ENCODE measurements at places on chromosomes 1 and 21.

DNA sequence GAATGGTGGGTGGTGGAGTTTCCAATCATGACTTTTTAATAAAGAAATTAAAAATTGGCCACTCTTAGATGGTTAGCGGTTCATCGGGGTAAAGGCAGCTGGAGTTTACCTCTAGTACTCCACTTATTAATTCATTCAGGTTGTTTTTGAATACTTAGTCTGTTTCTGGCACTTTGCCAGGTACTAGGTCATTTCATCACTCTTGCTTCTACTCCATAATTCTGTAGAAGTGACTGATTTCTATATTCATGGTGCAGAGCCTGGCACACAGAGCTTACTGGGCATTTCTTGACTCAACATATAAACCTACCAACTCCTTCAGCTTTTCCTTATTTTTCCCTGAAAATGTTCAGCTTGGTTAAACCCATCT, 31.5 kb downstream of the FOXD2 start:
- peak; percentile 6 for DNase-seq

GRCh38 chr1:156654700-156655099, 12.8 kb downstream of the BCAN start:
- DNase-seq = no peak

- no peak for DNase-seq
These were observed 13.2 kb downstream of the ST7L start for GRCh38 chr1:112605633-112606327.

DNA sequence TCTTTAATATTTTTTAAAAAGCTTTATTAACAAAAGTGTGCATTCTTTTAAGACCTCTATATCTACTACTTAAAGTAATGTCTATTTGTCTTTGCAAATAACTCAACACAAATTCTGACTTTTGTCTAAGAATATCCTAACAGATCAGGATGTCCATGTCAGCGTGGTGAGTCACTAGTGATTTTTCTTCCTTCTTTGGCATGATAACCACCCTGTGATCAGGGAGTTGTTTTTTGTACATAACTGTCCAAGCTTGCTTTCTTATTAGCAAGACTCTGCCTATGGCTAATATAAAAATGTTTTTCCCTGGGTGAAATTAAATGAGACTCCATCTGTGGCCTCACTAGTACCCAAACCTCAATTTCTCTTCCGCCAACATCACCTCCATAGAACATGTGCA, 688.9 kb upstream of the ADGRL2 start:
- no peak for DNase-seq

GRCh38 chr1:53641481-53642214, 97.3 kb downstream of the GLIS1 start:
- no peak for DNase-seq

DNA sequence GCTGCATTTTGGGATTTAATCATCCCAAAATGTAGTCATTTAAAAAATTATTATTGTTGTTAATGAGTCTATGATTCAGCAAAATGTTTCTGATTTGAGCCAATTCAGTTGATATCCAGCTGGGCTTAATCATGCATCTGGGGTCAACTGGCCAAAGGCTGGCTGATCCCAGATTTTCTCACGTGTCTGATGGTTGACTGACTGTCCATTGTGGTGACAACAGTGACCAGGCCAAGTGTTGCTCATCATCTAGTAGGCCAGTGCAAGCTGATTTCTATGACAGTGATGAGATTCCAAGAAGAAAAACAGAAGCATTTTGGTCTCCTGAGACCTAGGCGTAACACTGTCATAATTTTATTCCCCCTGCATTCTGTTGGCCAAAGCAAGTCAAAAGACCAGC, 80.1 kb upstream of the ZC3H11B start:
- DNase-seq = no peak

GRCh38 chr1:170675865-170676264, 11.9 kb downstream of the PRRX1 start:
- DNase-seq = no peak

GRCh38 chr1:116133696-116134475, 22.7 kb downstream of the MAB21L3 start:
- DNase-seq = peak; percentile 1

DNA sequence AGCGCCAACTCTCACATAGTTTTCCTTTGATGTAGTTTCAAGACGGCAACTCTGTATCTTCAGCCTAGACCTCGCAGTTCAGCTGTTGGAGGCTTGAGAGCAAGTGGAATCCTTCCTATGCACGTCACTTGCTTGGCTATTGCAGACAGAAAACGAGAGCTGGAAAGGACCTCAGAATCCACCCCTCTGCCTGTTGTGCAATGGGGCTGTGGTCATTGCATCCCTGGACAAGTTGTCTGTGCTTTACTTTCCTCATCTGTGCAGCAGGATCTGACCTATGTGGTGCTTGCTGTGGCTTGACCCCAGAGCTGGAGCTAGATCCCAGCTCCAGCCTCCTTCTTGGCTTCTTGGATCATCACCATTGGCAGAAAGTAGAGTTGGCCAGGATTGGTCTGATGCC, 50.0 kb upstream of the IGSF21 start:
- DNase-seq = no peak

DNA sequence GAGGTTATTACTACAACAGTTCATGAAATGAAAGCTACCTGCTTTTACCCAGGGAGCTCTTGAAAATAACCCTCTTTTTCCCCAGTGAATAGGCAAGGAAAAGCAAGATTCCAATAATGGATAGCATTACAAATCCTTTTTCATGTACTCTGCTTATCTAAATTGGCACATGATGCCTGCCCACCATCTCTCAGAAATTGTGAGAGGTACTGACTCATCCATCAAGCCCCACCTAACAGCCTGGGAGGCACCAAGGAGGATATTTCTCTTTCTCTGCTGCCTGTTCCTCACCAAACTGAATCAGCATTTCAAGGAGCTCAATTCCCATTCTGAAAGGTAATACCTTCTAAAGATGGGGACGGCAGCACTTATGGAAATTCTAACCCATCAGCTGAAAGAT, 34.4 kb downstream of the PALMD start:
- no peak for DNase-seq

GRCh38 chr1:195970209-195970608, 638.0 kb downstream of the KCNT2 start:
- DNase-seq = no peak

GRCh38 chr21:44353191-44353970, at the start of gene TRPM2:
Gene TRPM2 (plus strand): TSS chr21:44353621. CDS start chr21:44353701, 80 bp downstream.
- DNase-seq = no peak

DNA sequence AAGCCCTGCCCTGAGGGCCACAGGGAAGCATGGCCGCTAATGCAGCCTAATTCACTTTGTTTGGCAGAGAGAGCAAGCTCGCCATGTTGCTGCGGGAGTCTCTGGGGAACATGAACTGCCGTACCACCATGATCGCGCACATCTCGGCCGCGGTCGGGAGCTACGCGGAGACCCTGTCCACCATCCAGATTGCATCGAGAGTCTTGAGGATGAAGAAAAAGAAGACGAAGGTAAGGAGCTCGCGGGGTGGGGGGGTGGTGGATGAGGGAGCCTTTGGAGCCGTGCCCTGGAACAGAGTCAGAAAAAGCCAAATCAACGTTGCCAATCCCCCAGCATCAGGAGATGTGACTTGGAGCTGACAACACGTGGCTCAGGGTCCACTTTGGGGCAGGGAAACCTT, 529.4 kb downstream of the KIF26B start:
- no peak for DNase-seq

DNA sequence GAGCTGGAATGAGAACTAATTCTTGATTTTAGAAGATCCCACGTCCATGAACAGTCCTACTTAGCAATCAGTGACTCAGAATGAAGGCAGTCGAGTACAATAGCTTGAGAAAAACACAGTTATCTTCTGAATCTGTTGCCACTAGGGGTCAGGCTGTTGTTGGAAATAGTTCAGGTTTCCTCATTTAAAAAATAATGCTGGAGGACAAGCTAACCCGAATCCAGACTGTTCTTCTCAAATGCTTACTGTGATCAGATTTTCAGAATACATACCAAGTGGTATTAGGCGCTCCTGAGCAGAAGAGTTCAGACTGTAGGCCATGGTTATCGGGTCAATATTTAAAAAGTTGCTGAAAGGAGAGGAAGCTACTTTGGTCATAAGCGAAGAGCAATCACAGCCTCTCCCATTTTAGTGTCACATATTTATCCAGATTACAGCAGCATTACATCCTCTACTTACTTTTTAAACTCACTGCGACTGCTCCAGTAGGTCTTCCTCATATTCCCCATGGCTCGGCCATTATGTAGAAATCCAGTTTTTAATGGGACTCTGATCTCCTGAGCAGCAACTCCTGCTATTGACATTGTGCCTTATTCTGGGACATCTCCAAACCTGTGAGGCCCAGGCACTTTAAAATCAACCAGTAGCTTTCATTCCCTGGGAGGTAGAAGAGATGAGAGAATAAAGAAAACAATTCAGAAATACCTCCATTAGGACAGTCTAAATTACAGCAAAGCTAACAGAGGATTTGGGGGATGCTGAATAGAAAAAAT, 10.9 kb downstream of the ERRFI1 start:
- peak; percentile 50 for DNase-seq
